Mucosa of descending colon (tissue), 3 donors: ENCODE measurements at places on chromosomes 7 and 10. TPM values are rescaled to one million over a fixed set of nuclear protein-coding genes. Genes with fewer than 3 reads are reported as not detected.

The GPRIN2 gene
- 17.2 TPM for total RNA-seq

The FAM25G gene
- total RNA-seq, result not detected

The SFMBT2 gene
- total RNA-seq, result 5.7 TPM

DNA sequence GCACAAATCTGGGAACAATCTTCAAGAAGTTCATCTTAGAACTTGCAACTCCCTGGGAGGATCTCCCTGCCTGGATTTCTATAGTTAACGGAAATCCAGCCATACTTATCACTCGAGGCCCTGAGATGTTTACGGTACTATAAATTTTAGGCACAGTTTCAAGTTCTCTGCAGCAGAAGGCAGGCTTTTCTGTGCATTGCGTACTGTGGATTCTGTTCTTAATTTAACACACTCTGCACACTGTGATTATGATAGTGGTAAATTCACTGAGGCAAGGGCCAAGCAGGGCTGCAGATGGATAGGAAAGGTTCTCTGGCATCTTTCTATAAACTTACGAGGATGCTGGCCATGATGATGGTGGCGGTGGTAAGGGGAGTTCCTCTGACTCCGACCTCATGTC is 10.6 kb downstream of the INHBA start:
- no peak for DNase-seq

The SAP25 gene
- 4.3 TPM for total RNA-seq

The GIMAP6 gene
- total RNA-seq, result 13.2 TPM

The PLCE1 gene
- total RNA-seq, result 36.1 TPM

The DKK1 gene
- not detected for total RNA-seq

DNA sequence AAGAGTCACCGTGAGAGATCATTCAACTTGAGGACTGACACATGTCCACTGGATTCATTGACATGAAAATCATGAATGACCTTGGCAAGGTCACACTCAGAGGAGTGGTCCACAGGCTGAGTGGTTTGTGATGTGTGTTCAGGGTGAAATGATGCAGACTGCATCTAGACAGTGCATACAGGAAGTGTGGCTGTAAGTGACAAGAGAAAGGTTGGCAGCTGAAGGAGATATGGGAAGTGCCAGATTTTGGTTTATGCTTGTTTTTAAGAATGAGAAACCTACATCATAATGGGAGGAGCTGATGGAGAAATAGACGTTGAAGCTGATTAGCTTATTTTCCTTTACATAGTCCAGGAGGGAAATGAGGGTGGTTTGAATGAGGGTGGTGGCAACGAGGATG is 64.8 kb upstream of the VIPR2 start:
- DNase-seq, result no peak

DNA sequence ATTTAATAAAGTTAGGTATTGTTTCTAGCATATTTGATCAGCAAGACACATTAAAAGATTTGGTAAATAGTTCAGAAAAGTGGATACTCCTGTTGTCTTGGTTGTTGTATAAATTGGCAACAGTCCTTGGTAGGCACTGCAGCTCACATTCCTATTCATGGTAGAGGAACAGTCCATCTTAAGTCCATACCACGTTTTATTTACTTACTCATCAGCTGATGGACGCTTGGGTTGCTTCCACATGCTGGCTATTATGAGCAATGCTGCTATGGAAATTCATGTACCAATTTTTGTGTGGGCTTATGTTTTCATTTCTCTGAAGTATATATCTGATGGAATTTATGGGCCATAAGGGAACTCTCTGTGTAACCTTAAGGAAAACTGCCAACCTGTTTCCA is 43.3 kb downstream of the C10orf120 start:
- no peak for DNase-seq

- no peak for DNase-seq
Observed at GRCh38 chr10:35608328-35608672, 3.2 kb downstream of the GJD4 start.

The NUTM2E gene
- total RNA-seq, result 0.24 TPM

The LRRN3 gene
- total RNA-seq, result 0.73 TPM

GRCh38 chr7:93856323-93856722 is 34.2 kb downstream of the TFPI2 start:
- DNase-seq, result no peak

The LHPP gene
- 26.5 TPM for total RNA-seq

DNA sequence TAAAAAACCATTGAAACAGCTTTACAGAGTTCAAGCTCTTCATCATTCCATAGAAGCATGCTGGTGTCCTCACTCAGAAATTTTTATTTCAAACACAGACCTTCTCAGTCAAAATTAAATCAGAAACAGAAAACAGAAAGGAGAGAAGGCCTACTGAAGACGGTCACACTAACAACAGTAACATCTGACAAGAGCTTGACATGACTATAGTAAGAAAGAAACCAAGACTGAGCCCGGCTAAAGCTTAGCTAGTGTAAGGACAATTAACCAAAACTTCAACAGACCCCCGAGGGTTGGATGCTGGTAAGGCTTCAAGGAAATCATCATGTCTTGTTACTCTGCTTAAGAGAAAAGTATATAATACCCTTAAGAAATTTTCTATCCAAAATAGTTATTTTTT is 38.6 kb downstream of the MTPN start:
- DNase-seq, result no peak

The CD36 gene
- 25.0 TPM for total RNA-seq

- DNase-seq, result no peak
Observed at GRCh38 chr7:84191842-84192241, 2.7 kb downstream of the SEMA3A start.

DNA sequence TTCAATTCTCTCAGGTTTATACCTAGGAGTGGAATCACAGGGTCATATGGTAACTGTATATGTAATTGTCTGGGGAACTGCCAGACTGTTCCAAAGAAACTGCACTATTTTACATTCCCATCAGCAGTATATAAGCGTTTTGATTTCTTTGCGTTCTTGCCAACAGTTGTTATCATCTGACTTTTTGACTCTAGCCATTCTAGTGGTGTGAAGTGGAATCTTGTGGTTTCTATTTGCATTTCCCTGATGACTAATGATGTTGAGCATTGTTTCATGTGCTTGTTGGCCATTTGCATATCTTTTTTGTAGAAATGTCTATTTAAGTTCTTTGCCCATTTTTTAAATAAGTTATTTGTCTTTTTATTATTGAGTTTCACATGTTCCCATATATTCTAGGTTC is 44.3 kb upstream of the ZC3HAV1 start:
- DNase-seq, result no peak

DNA sequence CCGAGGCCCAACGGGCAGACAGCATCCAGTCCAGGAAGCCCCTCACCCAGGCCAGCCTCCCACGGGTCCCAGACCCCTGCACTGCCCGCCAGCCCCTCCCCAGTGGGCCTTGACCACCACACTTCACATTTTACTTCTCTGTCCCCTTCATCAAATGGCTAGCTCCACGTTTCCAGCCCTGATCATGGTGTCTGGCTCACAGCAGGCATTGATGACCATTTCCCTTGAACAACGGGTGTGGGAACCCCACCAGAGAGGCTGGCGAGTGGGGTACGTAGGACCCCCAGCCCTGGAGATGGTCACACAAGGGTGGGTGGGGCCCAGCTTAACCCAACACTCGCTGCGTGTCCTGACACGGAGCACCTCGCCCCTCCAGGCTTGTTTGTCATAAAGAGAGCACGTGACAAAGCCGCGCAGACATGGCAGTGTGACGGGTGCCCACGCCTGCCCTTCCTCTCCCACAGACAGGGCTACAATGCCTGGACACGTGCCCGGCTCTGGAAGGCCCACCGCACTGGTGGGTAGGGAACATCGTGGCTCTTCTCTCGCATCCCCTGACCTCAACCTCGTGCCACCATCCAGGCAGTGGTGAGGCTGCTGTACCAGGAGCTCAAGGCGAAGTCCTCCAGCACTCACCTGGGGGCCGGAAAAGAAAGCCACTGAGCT is 267.7 kb downstream of the MAD1L1 start:
- DNase-seq, result peak; percentile 23

DNA sequence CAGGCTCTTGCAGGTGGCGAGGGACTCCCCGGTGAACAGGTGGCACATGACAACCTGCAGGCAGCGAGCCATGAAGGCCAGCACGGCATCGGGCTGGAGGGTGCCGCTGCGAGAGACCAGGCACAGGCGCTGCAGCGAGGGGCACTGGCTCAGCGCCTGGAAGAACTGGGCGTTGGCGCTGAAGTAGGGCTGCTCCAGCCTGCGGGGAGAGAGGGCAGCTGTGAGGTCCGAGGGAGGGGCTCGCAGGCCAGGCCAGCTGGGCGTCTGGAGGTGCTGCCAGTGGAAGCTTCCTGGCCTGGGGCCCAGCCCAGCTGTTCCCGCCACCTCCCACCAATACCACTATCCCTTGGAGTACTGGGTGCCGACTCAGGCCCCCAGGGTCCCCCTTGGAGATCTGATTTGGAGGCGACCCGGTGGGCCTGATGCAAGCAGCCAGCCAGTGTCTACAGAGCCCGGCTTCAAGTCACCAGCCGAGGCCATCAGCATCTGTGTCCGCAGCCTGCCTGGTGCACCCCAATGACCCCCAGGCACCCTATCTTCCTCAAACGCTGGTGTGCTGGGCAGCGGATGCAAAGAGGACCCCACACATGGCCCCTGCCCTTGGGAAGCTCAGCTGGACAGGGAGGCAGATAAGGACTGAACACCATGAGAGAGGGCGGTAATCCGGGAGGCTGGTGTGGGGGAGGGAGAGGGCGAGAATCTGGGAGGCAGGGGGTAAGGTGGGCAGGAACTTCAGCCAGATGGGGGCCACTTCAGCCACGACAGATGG is 67.8 kb upstream of the TNRC18 start:
- DNase-seq, result no peak

The CPVL gene
- 10.5 TPM for total RNA-seq

DNA sequence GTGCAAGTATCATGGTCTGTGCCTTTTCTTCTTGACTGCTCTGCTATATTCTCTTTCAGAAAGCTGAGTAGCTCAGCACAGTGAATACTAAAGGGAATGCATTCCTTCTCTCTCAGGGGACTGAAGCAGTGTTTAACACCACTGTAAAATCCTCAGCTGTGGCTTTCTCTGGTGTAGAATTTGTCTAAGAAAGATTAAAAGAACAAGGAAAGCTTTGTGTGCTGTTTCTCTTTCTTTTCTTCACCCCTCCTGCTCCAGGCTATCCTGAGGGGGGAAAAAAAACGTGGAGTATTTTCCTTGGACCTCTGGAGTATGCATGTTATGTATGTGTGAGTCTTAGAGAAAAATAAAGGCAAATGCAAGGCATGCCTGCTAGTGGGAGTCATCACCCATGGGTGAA is 383.9 kb downstream of the AUTS2 start:
- DNase-seq, result no peak

The CCL24 gene
- total RNA-seq, result 25.6 TPM

DNA sequence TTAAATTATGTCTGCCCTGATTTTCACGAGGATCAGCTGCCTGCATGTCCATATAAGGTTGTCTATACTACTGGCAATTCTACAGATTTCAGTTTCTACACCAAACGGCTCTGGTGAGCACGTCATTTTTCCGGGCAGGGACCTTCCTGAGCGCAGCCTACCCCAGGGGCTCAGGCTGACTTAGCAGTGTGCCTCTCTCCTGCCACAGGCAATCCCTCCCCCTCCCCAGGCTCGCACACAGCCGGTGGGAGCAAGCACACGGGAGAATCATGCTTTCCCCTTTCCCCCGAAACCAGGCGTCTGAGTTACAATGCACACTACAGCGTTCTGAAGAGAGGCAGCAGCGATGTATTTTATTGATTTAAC is 1.7 kb downstream of the KLF6 start:
- DNase-seq, result peak; percentile 72

The NANOS1 gene
- total RNA-seq, result 0.43 TPM

The HEPACAM2 gene
- 70.6 TPM for total RNA-seq

- DNase-seq, result no peak
Observed at GRCh38 chr7:7757576-7757975, 39.2 kb upstream of the RPA3 start.

DNA sequence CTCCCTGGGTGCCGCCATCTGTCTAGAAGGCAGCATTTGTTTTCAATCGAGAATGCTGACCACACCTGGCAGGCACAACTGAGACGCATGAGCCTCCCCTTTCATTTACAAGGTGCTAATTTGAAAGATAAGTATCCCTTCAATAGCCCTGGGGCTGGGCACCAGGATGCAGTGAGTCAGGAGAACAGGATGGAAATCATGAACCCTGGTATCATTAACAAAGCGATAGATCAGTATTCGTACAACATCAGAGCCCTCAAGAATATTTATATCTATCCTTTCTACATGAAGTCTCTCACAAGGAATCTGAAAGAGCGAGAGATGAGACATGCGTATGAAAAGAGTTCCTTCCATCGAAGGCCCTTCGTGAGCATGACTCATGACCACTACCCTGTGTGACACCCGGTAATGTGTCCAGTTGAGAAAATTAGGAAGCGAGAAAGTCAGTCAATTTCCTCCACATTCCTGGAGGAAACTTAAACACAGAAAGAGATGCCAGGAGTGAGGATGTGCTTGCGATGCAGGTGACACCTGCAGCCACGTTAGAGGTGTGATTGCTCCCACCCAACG is 123.1 kb upstream of the PITRM1 start:
- DNase-seq, result no peak

DNA sequence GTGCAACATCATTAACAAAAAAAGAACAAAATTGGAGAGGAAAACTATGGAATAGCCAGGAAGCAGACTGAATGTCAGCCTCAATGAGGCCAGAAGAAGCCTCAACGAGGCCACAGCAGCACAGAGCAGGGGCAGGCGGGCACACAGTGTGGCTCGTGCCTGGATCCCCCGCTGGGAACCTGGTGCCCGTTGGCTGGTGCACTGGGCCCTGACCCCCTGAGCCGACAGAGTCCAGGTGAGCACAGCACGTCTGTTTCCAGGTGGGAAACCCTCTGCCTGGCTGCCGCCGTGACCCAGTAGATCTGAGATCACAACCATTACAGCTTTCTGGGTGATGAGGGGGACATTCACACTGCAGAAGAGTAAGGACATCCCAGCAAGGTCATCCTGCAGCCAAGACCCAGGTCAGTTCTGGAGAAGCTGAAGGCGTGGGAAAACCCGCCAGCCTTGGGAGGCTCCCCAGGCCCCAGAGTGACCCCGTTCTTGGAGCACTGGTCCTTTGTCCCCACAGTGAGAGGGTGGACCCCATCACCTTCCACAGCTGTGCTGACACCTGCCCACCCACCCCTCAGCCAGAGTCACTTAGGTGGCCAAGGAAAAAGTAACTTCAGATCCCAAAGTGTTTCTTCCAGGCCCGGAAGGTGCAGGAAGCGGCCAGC is 222.1 kb downstream of the ADARB2 start:
- no peak for DNase-seq

GRCh38 chr7:3888096-3888495 is 587.0 kb downstream of the SDK1 start:
- no peak for DNase-seq

DNA sequence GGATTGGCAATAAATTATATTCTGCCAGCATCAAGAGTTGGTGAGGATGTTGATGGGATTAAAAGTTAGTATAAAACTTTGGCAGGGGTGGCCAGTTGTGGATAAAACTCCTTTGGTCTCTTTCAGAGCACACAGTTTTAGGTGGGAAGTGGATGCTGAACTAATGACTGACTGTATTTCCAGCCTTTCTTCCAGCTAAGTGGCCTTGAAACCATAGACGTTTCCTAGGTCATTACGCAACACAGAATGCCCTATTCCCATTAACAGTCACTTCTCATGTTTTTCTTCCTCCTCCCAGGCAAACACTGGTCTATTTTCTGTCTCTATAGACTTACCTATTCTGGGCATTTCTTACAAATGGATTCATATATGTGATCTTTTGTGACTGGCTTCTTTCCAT is 467.4 kb downstream of the NEBL start:
- no peak for DNase-seq

- DNase-seq, result no peak
Observed at GRCh38 chr7:129176916-129177710, 11.3 kb upstream of the SMO start.

GRCh38 chr10:79155301-79156081 is 86.7 kb downstream of the ZMIZ1 start:
- DNase-seq, result no peak
